ENCODE measurements at places on chromosomes 5 and 9. TPM values are rescaled to one million over a fixed set of nuclear protein-coding genes. Genes with fewer than 3 reads are reported as not detected.

DNA sequence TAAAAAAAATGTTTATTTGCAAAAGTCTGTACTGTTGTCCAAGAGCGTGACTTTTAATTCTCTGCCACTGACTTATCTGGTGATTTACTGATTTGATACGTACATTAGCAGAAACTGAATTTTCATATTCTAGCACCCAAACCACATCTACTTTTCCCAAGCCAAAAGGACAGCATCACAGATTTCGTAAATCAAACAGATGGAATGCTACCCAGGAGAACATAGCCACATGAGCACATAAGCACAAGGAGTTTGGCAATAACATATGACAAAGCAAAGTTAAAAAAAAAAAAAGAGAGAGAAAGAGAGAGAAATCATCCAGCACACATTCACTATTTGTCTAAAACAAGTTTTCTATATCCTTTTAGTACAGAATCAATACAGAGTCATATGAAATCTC is 83.7 kb downstream of the HINT1 start:
- DNase-seq = no peak

DNA sequence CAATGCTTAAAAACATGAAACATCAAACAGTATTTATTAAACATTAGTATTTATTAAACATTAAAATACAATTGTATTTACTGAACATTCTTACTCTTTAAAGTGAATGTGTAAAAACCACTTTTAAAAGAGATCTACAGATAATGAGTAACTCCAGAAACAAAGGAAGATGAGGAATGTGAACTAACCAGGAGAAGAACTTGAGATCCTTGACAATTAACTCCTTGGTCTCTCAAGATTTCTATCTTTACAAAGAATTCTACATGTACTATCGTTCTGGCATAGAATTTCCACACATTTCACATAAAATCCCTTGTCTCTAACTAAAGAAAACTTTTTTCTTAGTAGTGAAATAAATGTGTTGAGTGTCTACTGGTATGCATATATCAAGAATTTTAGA is 28.7 kb upstream of the IFNE start:
- DNase-seq = no peak

GRCh38 chr9:126788634-126789349 is 16.0 kb upstream of the ZBTB43 start:
- no peak for DNase-seq

- no peak for DNase-seq
Measured at GRCh38 chr5:4563400-4563799, 576.7 kb upstream of the ADAMTS16 start.

CACNA1B gene
- 0.39 TPM for total RNA-seq

All from left cardiac atrium (tissue), 4 donors.